ENCODE measurements at places on chromosomes 2 and 18.

DNA sequence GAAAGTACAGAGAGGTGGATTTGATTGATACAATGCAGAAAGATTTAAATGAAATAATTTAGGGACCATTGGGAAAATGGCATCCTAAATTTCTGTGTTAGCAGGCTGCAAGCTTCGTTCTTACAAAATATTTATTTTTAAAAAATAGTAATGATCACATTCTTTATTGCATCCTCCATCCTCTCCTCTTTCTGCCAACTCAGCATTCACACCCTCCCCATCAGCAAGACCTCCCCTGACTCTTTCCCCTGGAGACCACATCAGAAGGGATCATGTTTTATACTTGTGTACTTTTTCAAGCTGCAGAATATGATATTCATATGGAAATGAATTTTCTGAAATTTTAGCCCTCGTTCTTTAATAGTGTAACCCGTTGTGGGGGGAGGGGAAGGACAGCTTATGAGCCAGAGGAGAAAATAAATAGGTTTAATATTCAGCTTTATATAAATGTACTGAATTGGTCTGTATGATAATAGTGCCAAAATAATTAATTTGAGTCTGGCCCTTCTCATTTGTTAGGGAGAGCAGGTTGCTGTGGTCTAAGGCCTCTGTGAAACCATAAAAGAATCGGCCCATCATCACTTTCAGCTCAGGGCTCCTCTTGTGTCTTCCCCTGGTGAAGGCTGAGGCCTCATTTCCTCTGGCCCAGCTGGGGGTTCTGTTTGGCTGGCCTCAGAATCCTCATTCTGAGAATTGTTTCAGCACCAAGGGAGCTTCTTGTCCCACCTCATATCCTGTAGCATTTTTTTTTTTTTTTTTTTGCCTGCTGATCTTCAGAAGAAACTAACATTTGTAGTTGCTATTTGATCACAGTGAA, 330.8 kb downstream of the TXNL1 start:
- no peak overlapping the region for H3K4me3 ChIP-seq
- H3K27me3 ChIP-seq: no peaks in the 10 kb centered on the region
- no peak overlapping the region for H3K27ac ChIP-seq
- no peak for DNase-seq
- H3K36me3 ChIP-seq: no peaks in the 10 kb centered on the region

DNA sequence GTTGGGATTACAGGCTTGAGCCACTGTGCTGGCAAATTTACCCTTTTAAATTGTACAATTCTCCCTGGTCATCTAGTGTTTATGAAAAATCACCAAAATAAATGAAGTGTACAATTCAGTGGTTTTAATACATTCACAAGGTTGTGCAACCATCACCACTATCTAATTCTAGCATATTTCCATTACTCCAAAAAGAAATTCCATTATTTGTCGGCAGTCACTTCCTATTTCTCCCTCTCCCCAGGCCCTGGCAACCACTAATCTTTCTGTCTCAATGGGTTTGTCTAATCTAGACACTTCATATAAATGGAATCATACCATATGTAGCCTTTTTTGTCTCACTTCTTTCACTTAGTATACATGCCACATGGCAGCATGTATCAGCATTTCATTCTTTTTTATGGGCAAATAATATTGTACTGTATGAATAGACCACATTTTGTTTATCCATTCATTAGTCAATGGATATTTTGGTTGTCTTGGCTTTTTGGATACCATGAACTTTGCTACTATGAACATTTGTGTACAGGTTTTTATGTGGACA, 12.6 kb upstream of the POLE4 start:
- no peaks in the 10 kb centered on the region for H3K27me3 ChIP-seq
- no peaks in the 10 kb centered on the region for H3K36me3 ChIP-seq
- H3K4me3 ChIP-seq: no peak overlapping the region

DNA sequence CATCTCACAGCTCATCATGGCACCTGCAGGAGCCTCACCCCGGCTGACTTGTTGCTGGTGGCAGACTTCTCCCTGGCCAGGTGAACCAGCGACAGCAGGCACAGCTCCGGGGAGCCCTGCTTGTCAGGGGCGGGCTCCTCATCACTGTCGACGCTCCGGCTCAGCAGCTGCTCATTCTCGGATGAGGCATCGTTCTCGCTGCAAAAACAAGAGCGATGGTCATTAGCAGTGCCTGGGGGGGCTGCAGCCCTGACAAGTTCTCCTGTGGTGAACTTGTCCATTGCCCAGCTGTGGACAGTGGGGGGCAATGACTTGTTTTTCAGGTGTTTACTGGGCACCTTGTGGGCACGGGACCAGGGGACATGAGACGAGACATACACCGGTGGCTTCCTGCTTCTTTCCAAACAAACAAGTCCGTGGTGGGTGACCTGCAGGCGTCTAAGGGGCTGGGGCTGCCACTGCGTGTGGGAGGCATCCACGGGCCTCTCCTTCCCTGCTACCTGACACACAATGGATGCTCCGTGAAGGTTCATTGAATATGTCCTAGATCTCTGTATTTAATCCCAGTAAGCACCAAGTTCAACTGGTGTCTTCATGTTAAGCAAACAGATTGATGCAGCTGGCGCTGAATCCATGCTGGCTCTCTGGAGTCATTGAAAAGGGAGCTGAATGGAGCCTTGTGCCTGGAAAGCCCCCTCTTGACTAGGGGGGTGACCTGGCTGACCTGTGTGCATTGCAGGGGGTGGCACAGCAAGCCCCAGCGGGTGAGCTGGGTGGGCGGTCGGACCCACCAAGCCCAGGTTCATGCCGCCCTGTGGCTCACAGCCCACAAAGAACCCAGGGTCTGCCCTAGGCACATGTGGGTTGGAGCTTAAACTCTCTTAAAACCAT, 81.0 kb downstream of the EDAR start:
- H3K36me3 ChIP-seq: no peaks in the 10 kb centered on the region
- no peak overlapping the region for H3K27ac ChIP-seq
- H3K4me1 ChIP-seq: no peaks in the 10 kb centered on the region
- H3K27me3 ChIP-seq: no peaks in the 10 kb centered on the region
- H3K4me3 ChIP-seq: no peak overlapping the region

DNA sequence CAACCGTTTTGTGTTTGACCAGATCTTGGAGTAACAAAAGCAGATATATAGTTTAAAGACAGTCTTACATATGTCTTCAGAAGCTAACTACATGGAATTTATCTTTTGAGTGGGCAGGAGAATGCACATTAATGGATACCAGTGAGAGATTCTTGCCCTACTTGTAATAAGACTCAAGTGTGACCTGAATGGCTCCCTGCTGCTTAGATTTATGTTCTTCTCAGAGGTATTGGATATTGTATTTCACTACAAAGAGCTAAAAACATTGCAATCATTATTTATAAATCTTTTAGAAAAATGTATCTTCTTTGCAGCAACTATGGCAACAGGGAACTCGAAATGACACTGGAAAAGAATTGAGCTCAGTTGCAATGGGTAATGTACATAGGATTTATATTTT, 227.7 kb downstream of the LRRTM4 start:
- H3K36me3 ChIP-seq: no peaks in the 10 kb centered on the region
- DNase-seq: no peak
- no peak overlapping the region for H3K27ac ChIP-seq
- no peaks in the 10 kb centered on the region for H3K27me3 ChIP-seq

DNA sequence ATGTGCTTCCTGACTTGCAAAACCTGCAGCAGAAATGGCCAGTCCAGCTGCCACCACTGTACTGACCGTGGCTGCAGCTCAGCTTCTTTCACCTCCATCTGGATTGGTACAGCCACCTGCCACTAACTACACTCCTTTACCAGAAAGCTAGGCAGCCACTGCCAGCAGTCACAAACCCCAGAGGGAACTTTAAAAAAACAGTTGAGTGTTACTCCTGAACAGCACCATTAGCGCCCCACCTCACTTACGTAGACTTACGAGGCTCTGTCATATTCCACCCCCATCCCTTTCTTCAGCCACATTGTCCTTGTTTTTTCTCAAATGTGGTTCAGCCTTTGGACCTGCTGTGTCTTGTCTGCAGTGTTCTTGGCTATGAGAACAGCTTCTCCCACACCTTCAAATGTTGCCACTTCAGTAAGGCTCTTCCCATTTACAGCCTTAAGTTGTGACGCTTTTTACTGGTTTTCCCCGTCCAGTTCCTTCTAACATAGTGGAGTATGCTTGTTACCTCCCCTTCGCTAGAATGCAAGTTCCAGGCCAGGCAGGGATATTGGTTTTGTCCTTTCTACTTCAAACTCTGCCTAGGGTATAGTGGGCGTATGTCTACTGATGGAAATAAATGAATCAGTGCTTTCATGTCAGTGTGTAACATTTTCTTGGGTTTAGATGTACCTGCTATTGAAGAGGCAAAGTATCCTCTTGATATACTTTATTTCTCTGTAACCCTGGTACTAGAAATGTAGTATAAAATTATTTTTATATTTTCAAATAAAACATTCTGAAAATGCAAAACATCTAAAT, 17.0 kb downstream of the HNRNPA3 start:
- no peaks in the 10 kb centered on the region for H3K27me3 ChIP-seq
- no peak for DNase-seq
- H3K4me3 ChIP-seq: no peak overlapping the region
- no peaks in the 10 kb centered on the region for H3K4me1 ChIP-seq
- peaks cover 12% of the 10 kb centered on the region for H3K36me3 ChIP-seq

- DNase-seq: no peak
- no peaks in the 10 kb centered on the region for H3K36me3 ChIP-seq
- no peaks in the 10 kb centered on the region for H3K4me1 ChIP-seq
- H3K27ac ChIP-seq: no peak overlapping the region
- no peaks in the 10 kb centered on the region for H3K27me3 ChIP-seq
Observed at GRCh38 chr2:117470311-117471095, 344.0 kb upstream of the DDX18 start.

GRCh38 chr2:127770973-127771735, 39.8 kb downstream of the WDR33 start:
- H3K36me3 ChIP-seq: no peaks in the 10 kb centered on the region
- peak overlapping the region; percentile 66 for H3K27ac ChIP-seq
- H3K4me3 ChIP-seq: no peak overlapping the region
- peaks cover 2% of the 10 kb centered on the region for H3K4me1 ChIP-seq

DNA sequence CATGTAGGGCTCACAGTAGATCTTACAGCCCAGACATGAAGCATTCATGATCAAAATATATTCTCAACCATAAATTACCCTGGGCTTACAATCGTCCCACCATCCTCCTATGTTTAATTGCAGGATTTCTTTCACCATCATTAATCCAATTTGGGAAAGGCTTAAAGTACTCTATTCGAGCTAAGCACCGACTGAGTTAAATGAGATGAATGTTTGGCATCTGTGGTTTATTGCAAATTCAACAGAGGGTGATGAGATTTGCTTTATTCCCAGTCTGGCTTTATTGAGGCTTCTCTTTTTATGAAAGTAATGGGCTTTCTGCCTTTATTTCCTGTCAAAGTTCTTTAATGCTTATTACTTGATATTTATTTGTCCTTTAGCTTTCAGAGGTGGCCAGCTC, 159.0 kb downstream of the METTL4 start:
- H3K36me3 ChIP-seq: no peaks in the 10 kb centered on the region
- H3K4me1 ChIP-seq: no peaks in the 10 kb centered on the region

DNA sequence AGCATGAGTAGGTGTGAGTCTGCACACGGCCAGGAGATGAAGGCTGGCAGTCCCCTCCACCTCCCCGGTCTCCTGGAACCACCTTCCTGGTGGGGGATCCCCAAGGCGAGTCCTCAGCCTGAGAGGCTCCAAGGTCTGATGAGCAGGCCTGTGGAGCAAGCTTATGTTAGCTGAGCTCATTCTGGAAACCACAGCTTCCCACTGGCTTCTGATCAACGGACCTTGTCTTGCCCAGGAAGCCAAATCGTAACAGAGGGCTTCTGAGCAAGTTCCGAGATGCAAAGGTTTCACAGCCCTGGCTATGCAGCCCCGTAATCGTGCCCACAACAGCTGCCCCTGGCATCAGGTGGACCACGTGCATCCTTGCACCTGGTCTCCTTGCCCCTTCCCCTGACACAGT, 28.8 kb upstream of the GPR55 start:
- H3K27me3 ChIP-seq: no peaks in the 10 kb centered on the region
- H3K27ac ChIP-seq: no peak overlapping the region
- DNase-seq: no peak
- H3K4me1 ChIP-seq: no peaks in the 10 kb centered on the region
- H3K36me3 ChIP-seq: no peaks in the 10 kb centered on the region

DNA sequence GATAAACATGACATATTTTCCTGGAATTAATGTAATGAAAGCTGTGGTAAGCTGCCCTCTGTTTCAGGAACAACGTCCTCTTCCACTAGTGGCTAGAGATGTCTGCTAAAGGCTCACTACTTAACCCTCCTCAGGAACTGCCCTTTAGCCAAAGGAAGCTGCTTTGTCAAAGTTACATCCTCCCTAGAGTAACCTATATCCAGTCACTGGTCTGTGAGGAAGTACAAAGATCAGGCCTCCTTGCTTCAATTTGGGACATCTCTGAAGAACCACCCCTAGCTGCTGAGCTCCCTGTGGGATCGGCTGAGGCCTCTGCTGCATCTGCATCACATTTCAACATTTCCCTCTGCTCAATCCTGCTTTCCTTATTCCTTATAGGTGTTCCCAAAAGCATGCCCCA, 107.8 kb downstream of the PRELID3A start:
- no peaks in the 10 kb centered on the region for H3K27me3 ChIP-seq
- no peak overlapping the region for H3K27ac ChIP-seq
- H3K4me1 ChIP-seq: peaks cover 4% of the 10 kb centered on the region
- H3K36me3 ChIP-seq: no peaks in the 10 kb centered on the region
- no peak overlapping the region for H3K4me3 ChIP-seq

DNA sequence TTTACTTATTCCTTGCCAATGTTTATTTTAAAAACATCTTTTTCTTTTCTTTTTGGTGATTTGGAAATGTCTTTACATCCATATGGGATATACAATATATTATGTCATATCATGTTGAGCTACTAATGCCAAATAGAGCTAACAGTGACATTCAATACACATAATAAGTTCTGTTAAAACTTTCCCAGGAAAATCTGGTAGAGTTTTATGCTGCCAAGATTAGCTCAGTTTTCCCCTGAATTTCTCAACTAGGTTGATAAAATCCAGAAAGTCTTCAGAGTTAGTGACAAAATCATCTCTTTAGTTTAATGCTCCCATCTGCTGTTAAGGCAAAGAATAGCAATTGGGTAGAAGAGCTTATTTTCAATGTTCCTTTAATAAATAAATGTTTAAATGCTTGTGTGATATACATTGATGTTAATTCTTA, 9.9 kb downstream of the COL3A1 start:
- peaks cover 12% of the 10 kb centered on the region for H3K4me1 ChIP-seq
- H3K4me3 ChIP-seq: no peak overlapping the region
- H3K27ac ChIP-seq: peak overlapping the region; percentile 32

GRCh38 chr18:62991959-62992358, 276.6 kb downstream of the PHLPP1 start:
- no peak overlapping the region for H3K4me3 ChIP-seq
- no peaks in the 10 kb centered on the region for H3K4me1 ChIP-seq
- H3K36me3 ChIP-seq: no peaks in the 10 kb centered on the region
- no peak for DNase-seq

GRCh38 chr18:24595561-24596031, 135.2 kb downstream of the HRH4 start:
- no peaks in the 10 kb centered on the region for H3K36me3 ChIP-seq
- H3K27ac ChIP-seq: no peak overlapping the region
- DNase-seq: no peak
- H3K27me3 ChIP-seq: peaks cover 10% of the 10 kb centered on the region
- H3K4me1 ChIP-seq: no peaks in the 10 kb centered on the region
- H3K4me3 ChIP-seq: no peak overlapping the region

GRCh38 chr2:226050822-226051221, 651.3 kb downstream of the NYAP2 start:
- H3K4me3 ChIP-seq: no peak overlapping the region
- H3K4me1 ChIP-seq: no peaks in the 10 kb centered on the region
- H3K27ac ChIP-seq: no peak overlapping the region
- DNase-seq: peak; percentile 37
- H3K27me3 ChIP-seq: no peaks in the 10 kb centered on the region
- H3K36me3 ChIP-seq: no peaks in the 10 kb centered on the region

- no peaks in the 10 kb centered on the region for H3K27me3 ChIP-seq
- no peaks in the 10 kb centered on the region for H3K36me3 ChIP-seq
- peak; percentile 49 for DNase-seq
- no peak overlapping the region for H3K4me3 ChIP-seq
Observed at GRCh38 chr18:74994502-74995418, 214.2 kb downstream of the PTGR3 start.

Data from fibroblast of lung (primary cell).